ELR (cell line): ENCODE measurements at places on chromosomes 3 and 15.

GRCh38 chr3:191680989-191681597 lies 220.1 kb downstream of the PYDC2 start:
- no peak for DNase-seq

- peak; percentile 95 for DNase-seq
Measured at GRCh38 chr3:42061713-42062380, 29.3 kb upstream of the TRAK1 start.

- DNase-seq = no peak
Measured at GRCh38 chr15:59346951-59347350, 25.7 kb downstream of the MYO1E start.

GRCh38 chr3:182083112-182083511 lies 371.4 kb downstream of the SOX2 start:
- no peak for DNase-seq

- no peak for DNase-seq
Measured at GRCh38 chr3:69283496-69283895, 102.4 kb downstream of the FRMD4B start.
